Dorsolateral prefrontal cortex (tissue), 122 donors: ENCODE measurements at places on chromosomes 4 and X.

- no peak for DNase-seq
Measured at GRCh38 chr4:129358571-129358970, 262.6 kb downstream of the C4orf33 start.

- DNase-seq, result no peak
Measured at GRCh38 chr4:163566257-163566796, 71.8 kb downstream of the TMA16 start.

DNA sequence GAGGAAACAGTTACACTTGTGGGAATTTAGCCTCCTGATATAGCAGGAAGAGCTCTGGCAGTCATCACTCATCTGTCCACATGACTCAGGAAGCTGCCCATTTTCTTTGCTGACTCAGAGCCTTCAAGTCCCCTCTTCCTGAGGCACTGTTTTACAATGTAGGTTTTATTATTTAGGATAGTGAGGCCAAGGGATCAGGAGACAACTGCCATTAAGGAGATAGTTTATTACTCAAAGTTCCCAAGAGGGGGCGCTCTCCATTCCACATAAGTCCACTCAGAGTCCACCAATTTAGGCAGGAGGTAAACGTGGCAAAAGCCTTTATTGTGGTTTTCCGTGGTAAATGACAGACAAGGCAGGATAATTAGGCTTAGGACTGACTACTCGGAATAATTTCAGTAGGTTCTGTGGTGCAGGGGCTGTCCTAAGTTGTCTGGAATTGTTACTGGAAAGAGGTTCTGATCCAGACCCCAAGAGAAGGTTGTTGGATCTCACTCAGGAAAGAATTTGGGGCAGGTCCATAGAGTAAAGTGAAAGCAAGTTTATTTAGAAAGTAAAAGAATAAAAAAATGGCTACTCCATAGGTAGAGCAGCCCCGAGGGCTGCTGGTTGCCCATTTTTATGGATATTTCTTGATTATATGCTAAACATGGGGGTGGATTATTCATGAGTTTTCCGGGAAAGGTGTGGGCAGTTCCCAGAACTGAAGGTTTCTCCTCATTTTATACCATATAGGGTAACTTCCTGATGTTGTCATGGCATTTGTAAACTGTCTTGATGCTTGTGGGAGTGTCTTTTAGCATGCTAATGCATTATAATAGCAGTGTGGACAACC is 96.0 kb upstream of the RAB40AL start:
- no peak for DNase-seq

- DNase-seq, result no peak
Measured at GRCh38 chr4:88630756-88631155, 38.5 kb downstream of the HERC3 start.

- DNase-seq, result no peak
Measured at GRCh38 chrX:17459008-17459611, 84.1 kb downstream of the NHS start.

DNA sequence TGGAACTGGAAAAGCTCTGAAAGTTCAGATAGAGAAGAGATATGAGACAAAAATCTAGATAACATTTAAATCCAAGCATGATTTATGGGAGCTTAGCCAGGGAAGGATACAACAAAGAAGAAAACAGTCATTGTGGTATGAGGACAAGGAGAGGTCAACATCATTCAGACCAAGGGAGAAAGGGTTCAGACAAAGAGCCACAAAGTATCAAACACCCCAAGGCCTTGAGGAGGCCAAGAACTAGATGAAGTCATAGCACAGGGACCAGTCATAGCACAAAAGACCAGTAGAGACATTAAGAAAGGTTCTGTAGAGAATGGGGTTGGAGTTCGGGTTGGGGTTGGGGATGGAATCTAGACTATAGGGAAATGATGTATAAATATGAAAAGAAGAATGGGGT is 77.4 kb upstream of the NAP1L5 start:
- no peak for DNase-seq

GRCh38 chr4:179285696-179286095 is 1843.5 kb upstream of the AGA start:
- DNase-seq, result no peak

DNA sequence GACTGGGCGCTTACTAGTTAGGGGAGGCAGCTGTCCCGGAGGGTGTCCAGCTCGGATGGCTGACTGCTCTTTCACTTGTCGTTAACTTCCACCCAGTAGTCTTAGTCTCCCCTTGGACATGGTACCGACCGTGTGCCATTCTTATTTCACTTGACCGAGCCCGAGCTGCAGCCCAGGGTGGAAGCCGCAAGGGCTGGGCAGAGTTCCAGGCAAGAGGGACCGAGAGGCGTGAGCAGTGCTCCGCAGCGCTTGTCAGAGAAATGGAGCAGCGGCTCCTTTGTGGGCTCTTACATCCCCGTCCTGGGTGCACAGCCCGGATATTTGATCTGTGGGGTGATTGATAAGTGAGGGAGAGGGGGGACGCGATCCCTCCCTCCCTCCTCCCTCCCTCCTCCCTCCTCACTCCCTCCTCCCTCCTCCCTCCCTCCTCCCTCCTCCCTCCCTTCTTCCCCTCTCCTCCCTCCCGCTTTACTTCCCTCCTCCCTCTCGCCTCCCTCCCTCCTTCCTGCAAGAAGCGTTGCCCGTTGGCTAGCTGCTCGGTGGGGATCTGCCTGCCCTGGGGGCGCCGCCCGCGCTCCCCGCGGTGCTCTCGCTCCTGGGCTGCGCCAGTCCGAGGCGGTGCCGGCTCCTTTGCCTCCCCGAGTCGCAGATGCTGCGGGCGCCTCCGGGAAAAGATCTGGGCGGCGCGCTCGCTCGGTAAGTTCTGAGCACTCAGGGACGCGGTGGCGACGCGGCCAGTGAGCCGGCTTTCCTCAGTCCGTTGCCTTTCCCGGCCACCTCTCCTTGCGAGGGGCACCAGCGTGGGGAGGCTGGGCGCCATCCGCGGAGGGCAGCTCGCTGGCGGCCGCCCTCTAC is at the start of gene SLITRK2:
SLITRK2 (plus strand) TSS at position 499 of the 855 bp plus-strand sequence. CDS start 4,597 bp downstream, outside the sequence.
- DNase-seq, result no peak

- no peak for DNase-seq
Measured at GRCh38 chr4:13285336-13285735, 198.8 kb downstream of the RAB28 start.
